ENCODE measurements at places on chromosomes 1 and 21.

- no peak for DNase-seq
These were observed 23.3 kb downstream of the KIRREL1 start for GRCh38 chr1:158016651-158017335.

GRCh38 chr1:217528271-217528670 lies 102.6 kb downstream of the GPATCH2 start:
- no peak for DNase-seq

GRCh38 chr21:42308161-42308913 lies 6.9 kb downstream of the TFF3 start:
- DNase-seq, result no peak

DNA sequence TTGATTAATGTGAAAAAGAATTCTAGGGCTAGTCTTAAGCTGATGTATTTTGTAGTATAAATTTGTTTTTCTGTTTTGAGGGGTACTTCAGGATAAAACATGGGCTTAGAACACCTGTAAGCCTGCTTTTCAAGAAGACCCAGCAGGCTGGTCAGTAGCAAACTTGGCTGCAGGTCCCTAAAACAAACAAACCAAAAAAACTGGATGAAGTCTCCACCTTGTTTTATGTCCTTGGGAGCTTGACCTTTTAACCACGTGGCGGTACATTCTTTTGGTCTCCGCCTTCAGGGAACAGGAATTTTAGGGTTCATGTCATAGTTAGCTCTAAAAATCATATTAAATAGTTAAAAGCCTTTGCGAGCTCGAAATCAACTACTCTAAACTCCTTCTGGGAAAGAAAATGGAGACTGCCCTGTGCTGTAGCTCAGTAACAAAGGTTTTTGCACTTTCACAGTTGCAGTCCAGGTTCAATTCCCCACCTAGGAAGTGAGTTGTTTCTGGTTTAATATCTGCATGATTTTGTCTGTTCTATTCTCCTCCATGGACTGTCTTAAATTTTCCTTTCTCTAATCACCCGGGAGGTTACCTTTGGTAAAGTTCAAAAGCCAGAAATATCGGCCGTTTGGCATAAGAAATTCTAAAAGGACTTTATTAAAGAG lies 18.6 kb downstream of the PRDX6 start:
- no peak for DNase-seq

DNA sequence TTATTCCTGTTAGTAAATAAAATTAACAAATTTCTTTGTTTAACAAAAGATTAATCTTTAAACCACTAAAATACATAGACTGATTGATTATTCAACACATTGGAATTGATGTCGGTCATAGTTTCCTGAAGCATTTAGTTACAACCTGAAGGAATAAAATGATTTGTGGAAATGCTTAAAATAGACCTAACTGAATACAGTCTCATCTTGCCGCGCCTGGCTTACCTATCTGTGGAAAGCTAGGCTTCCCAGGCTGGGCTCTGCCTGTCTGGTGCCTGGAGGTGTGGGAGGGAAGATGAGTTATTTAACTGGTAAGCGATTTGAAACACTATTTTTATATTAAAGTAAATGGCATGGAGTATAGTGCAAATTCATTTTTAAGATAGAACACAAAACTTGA lies 10.2 kb downstream of the RHOU start:
- no peak for DNase-seq
